ENCODE measurements at places on chromosomes 3 and 15. TPM values are rescaled to one million over a fixed set of nuclear protein-coding genes. Genes with fewer than 3 reads are reported as not detected.

DNA sequence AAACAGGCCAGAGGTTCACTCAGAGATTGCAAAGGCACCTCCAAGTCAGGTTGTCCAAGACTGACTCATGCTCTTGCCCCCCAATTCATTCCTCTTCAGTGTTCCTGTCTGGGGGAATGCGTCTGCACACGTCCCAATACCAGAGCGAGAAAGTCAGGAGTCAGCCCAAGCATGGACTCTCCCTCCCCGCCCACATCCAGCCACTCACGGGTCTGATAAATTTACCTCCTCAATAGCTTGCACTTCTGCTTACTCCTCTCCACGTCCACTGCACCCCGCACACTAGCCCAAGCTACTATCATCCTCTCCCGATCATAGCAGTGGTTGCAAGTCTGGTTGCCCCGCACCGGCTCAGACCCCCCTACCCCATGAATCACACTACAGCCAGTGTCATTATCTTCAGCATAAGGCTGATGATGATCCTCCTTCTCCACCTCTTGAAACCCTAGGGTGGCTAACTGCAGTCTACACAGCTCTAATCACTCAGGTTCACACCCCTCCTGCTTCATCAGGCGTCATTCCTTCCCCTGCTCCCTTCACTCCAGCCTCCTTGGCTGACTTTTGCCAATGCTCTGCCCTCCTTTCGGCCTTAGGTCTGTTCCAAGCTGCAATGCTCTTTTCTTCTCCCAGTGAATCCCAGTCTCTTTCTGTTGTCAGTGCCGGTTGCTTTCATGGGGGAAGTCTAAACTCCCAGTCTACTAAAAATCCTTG lies 27.6 kb upstream of the MYO1E start:
- no peak for DNase-seq

DNA sequence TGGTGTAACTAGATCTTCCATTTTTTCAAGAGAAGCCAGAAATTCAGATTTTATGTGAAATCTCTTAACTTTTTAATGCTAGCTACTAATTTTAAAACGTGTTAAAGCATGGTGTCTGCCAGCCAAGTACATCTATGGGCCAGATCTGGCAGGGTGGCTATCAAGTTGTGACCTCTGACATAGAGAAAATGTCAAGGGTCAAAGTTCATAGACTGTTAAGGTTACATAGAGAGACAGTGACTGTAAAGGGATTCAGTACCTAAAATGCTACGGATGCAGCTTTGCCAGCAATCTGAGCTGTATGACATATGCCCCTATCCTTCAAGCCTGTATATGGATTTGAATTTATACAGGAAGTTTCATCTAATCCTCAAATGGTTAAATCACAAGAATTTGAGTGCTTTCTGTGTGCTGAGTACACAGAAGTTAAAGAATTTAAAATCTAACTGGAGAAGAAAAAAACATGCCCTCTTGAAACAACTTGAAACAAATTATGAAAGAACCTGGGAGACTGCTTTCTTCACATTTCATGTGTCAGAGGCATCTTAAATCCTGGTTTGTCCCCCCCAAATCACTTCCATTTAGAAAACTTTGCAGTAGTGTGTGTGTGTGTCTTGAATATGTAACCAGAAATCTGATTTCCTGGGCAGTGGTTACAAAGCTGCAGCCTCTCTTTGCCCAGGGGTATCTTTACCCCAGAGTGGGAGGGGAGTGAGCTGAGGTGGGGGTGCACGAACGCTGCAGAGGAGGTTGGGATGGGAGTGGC lies 895 bp upstream of the ARHGAP31 start:
- no peak for DNase-seq

RRP9 gene
- 55.6 TPM for total RNA-seq

- no peak for DNase-seq
Measured at GRCh38 chr15:99511866-99512661, 53.7 kb upstream of the MEF2A start.

- no peak for DNase-seq
Measured at GRCh38 chr15:91049378-91050127, 27.2 kb upstream of the VPS33B start.

- peak; percentile 19 for DNase-seq
Measured at GRCh38 chr15:95596496-95596895, 734.0 kb upstream of the NR2F2 start.

RBP2 gene
- total RNA-seq = not detected

DNA sequence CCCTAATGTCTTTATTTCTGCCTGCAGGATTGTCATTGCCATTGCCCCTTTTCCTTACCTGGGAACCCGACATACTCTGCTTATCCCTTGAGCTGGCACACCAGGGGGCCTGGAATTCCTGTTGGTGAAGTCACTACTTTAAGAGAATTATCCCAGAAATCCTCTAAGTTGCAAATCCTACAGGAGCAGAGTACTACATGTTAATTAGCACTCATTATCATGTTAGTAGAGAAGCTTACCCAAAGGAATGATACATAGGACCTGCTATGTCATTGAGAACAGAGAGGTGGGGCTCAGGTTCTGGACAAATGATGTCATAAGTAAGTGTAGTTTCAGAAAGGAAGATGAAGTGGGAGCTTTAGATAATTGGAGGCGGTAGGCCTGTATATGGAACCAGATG lies 27.4 kb downstream of the SCG5 start:
- peak; percentile 65 for DNase-seq

EOMES gene
- 0.47 TPM for total RNA-seq

GRCh38 chr3:117486719-117487716 lies 777.4 kb downstream of the TUSC7 start:
- no peak for DNase-seq

- no peak for DNase-seq
Measured at GRCh38 chr3:196180346-196180745, 30.9 kb downstream of the ZDHHC19 start.

DNA sequence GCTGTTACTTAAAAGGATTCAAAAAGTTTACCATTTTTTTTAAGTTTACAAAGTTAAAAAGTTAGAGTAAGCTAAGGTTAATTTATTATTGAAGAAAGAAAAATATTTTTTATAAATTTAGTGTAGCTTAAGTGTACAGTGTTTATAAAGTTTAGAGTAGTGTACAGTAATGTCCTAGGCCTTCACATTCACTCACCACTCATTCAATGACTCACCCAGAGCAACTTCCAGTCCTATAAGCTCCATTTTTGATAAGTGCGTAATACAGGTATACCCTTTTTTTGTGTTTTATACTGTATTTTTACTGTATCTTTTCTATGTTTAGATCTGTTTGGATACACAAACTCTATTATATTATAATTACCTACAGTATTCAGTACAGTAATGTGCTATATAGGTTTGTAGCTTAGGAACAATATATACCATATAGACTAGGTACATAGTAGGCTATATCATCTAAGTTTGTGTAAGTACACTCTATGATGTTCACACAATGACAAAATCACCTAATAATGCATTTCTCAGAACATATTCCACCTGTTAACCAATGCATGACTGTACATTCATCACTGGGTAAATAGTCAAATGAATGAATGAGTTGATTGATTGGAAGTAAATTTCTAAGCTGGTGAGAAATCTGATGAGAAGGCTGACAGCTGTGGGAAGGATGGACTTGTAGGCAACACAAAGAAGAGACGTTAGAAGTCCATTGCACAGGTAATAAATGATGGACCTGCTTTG lies 95.2 kb upstream of the CDIN1 start:
- no peak for DNase-seq

DNA sequence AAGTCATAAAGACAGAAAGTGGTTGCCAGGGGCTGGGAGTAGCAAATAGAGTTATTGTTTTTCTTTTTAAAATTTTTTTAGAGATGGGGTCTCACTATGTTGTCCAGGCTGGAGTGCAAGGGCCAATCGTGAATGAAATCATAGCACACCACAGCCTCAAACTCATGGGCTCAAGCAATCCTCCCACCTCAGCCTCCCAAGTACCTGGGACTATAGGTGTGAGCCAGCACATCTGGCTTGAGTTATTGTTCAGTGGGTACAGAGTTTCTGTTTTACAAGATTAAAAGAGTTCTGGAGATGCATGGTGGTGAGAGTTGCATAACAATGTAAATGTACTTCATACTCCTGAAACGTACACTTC lies 23.6 kb downstream of the PFKFB4 start:
- DNase-seq = no peak

DNA sequence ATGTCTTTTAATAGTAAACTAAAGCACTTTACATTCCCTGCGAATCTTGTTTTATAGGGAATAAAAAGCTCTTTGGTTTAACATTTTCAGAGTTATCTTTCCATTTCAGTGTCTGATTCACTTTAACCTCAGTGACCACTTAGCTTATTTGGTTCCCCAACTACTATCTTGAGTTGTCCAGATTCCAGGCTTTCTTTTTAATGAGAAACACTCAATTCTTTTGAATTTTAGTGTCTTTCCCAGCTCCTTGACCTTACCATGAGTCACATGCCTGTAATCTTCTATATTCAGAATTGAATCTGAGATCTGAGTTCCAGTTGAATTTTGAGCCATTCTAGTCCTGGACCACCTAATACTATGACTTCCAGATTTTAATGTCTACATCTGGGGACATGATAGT lies 144.4 kb downstream of the KCNAB1 start:
- DNase-seq = no peak

CDC25A gene
- total RNA-seq = 65.0 TPM

- no peak for DNase-seq
Measured at GRCh38 chr15:57171426-57171825, 204.9 kb upstream of the CGNL1 start.

DNA sequence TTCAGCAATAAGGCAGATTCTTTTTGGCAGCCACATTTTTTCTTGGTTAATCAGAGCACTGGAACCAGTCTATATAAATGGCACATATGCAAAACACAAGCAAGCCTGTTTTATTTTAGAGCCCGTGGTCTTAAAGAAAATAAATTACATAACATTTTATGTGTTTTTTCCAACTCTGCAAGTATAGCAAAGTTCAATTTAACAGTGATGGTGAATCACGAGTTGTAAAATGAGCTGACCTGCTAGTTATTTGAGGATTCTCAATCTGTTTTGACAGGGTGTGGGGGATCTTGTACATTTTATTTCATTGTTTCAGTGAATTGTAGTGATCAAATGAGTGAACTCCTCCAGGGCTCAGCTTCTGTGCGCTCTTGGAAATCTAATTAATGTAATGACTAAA lies 2.7 kb downstream of the ARHGEF26 start:
- no peak for DNase-seq

DNAJA4 gene
- total RNA-seq = 2.5 TPM

DNA sequence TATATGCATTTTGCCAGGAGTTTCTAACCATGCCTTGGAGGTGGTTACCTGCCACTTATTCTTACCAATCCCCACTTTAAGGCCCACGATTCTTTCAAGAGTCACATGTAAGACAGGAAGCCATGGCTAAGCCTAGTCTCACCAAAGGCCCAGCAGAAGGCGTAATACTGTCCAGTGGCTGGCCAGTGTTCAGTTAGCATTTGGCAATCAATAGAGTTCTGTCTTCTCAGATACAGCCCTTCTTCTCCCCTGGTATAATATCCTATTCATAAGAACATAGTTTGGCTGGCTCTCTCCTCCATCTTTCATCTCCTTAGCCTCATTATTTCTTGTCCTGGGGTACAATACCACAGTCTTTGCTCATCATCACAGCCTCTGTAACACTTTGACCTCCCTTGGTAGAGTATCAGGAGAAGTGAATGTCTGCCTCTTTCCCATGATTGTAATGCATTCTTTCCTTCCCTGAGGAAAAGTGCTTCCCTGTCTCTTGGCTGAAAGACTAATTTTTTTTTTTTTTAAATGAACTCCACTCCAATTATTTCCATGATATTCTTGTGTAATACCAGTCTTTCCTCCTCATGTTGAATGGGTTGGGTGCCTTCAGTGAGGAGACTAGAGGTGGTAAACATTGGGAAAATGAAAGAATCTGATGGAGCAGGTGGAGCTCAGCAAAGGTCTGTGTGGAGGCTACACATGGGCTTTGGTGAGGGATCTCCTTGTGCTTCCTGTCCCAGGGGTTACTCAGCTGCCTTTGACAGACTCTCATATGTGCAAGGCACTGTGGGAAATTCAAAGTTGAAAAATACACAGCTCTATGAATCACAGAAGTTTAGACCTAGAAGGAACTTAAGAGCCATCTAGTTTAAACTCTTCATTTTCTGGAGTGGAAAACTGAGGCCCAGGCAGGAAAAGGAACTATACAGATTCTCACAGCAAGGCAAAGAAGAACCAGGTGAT lies 218.2 kb downstream of the P3H2 start:
- DNase-seq = no peak

THRB gene
- 3.9 TPM for total RNA-seq

- DNase-seq = no peak
Measured at GRCh38 chr3:16461463-16462245, 51.8 kb downstream of the RFTN1 start.

SLC6A1 gene
- total RNA-seq = 0.31 TPM

CPNE4 gene
- total RNA-seq = 3.8 TPM

DNA sequence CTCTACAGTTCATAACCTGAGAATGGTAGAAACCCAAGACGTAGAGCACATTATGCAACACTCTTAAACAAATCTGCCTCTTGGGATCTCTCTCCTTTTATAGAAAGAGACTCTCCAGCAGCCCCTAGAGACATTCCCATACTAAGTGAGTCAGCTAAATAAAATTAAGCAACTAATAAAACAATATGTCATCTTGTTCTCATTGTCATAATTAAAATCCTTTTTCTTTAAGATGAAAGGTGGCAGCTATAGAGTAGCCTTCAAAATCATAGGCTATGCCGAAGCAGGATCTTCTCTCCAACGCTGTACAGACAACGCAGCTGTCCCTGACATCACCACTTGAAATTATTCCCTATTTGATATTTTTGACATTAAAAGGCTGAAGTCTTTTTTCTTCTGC lies 790.0 kb downstream of the FHIT start:
- no peak for DNase-seq

- DNase-seq = no peak
Measured at GRCh38 chr3:110750201-110750600, 321.4 kb upstream of the NECTIN3 start.

DNA sequence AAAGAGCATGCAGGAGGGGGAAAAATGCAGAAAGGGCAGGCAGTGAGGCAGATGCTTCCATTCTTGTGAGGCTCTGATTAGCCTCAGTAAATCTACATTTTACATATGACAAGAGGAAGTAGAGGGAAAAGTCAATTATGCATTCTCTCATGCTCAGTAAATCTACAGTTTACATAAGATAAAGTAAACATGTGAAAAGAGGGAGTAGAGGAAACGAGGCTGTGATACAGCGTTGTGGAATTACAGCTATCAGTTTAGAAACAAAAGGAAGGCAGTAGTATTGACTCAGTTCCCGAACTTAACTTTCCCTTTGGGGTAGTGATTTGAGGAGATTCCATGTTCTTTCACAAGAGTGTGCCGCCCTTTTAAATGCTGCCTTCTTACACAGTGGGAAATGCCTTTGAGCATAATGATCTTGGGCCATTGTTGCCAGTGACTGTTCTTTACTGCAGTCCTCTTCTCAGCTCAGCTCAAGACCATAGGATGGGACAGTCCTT lies 39.3 kb downstream of the OSTN start:
- no peak for DNase-seq

GRCh38 chr15:95987886-95988573 lies 342.5 kb upstream of the NR2F2 start:
- no peak for DNase-seq

CPLX3 gene
- total RNA-seq = not detected

- DNase-seq = no peak
Measured at GRCh38 chr3:197103766-197104165, 74.1 kb upstream of the MELTF start.

LRRC31 gene
- not detected for total RNA-seq

GRCh38 chr3:102258666-102259227 lies 176.1 kb upstream of the ZPLD1 start:
- no peak for DNase-seq

Measured in H1 (cell line).